CD4-positive, alpha-beta T cell treated with Interleukin-21 for 1 hour (primary cell): ENCODE measurements at places on chromosomes 7 and 10.

GRCh38 chr10:45444976-45445898, 71.2 kb downstream of the ALOX5 start:
- no peak for DNase-seq

GRCh38 chr10:11930312-11930978, 107.3 kb downstream of the PROSER2 start:
- DNase-seq, result no peak

DNA sequence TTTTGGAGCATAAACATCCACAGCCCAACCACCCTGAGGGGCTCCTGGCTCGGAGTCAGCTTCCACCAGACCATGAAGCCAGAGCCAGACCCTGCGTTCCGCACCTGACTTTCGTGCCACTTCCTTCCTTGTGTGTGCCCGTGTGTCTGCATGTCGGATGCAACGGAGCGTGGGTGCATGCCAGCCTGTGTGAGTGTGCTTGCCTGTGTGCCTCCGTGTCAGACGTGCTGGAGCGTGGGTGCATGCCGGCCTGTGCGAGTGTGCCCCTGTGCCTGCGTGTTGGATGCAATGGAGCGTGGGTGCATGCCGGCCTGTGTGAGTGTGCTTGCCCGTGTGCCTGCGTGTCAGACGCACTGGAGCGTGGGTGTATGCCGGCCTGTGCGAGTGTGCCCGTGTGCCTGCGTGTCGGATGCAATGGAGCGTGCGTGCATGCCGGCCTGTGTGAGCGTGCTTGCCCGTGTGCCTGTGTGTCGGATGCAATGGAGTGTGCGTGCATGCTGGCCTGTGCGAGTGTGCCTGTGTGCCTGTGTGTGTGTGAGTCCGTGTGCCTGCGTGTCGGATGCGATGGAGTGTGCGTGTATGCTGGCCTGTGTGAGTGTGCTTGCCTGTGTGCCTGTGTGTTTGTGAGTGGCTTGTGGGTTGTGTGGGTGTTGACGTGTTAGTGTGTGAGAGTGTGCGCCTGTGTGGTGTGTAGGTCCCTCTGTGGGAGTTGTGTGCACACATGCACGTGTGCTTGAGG, 28.1 kb upstream of the KNDC1 start:
- DNase-seq, result no peak

DNA sequence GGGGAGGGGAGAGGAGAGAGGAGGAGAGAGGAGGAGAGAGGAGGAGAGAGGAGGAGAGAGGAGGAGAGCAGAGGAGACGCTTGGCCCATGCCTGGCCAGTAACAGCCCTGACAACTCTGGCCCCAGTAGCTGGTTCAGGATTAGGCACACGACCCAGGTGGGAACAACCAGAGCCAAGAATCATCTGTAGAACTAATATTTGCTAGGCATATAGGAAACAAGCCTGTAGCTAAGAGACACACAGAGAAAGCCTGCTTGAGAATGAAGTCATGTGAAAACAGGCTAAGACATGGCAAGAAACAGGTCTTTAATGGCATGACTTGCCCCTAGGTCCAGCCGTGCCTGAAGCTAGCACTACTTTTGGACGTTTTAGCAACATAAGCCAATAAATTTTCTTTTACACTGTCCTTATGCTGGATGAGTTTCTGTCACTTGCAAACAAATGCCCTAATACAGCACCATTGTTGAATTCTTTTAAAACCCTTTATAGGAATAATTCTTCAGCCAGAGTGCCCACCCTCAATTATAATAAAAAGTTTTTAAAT, 17.5 kb downstream of the OSBPL3 start:
- DNase-seq, result no peak

- no peak for DNase-seq
Measured at GRCh38 chr7:127738859-127739258, 86.9 kb downstream of the SND1 start.

DNA sequence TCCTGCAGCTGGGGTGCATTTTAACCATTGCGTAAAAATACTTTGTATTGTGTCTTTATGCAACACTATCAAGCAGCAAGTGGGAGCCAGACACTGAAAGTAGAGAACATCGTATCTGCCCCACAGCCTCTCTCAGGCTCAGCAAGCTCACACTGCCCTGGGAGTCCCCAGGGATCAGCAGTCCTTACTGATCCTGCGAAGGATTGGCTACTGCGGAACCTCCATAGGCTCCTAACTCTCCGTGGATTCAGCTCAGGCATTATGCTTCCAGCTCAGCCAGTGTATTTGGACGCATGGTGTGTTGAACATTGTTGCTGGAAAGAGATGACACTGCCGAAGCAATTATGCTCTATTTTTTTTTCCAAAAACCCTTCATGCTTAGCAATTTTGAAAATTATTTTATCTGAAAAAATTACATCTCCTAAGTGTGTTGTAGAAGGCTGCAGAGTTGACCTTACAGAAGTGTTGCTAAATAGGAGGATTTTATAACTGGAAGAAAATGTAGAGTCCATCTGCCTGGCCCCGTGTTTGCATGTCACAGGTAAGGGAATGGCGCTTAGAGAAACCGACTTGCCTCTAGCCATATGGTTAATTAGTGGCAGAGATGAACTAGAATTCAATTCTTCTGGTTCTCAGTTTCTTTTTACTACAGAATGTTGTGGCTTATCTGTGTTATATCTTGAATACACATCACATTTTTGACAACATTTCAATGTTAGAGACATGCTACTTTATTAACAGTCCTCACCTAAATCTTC, 276.4 kb upstream of the COBL start:
- DNase-seq, result no peak

GRCh38 chr7:115015619-115016018, 93.7 kb downstream of the MDFIC start:
- no peak for DNase-seq

GRCh38 chr10:8225187-8225586, 170.7 kb downstream of the GATA3 start:
- DNase-seq, result no peak

DNA sequence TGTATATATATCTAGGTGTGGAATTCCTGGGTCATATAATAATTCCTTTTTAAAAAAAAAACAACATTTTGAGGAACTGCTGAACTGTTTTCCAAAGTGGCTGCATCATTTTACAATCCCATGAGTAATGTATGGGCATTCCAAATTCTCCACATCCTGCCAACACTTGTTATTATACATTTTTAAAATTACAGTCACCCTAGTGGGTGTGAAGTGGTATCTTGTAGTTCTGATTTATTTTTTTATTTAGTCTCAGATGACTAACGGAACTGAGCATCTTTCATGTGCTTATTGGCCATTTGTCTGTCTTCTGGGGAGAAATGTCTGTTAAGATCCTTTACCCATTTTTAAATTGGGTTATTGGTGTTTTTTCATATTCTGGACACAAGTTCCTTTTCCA, 12.0 kb upstream of the KLHL7 start:
- DNase-seq, result no peak

DNA sequence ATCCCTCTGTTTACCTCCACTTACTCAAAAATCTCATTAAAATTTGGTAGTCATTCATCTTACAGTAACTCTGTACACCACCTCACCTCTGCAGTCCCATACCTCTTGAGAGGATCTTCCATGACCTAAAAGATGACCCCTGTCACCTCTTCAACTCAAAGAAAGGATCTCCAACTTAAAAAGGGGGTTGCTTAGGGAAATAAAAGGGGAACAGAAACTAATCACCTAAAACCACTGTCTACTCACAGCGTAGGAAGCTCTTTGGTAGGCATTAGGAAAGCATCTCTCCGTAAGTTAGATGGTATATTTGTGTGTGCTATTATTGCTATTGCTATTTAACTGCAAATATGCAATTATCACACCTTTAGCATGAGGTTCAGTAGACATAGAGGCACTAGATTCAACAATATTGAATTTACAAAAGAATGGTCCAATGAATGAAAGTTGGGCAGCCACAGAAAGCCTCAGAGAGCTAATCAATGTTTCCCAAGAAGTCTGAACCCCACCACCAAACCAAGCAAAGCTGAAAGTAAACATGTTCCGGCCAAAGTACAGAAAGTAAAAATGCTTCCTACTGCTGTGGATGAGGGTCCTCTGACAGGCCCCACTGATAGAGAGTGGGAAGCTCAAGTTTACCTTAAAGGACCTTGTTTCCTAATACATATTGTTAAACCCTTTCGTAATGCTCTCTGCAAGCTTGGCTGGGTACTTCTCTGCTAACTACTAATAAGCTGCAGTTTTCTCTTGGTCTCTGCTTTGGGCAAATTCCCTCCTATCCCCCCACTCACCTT, 105.8 kb downstream of the GRM8 start:
- DNase-seq, result no peak

GRCh38 chr7:20738518-20739481, 47.9 kb downstream of the SP8 start:
- no peak for DNase-seq

GRCh38 chr7:90728568-90728967, 132.4 kb downstream of the CDK14 start:
- DNase-seq, result no peak

DNA sequence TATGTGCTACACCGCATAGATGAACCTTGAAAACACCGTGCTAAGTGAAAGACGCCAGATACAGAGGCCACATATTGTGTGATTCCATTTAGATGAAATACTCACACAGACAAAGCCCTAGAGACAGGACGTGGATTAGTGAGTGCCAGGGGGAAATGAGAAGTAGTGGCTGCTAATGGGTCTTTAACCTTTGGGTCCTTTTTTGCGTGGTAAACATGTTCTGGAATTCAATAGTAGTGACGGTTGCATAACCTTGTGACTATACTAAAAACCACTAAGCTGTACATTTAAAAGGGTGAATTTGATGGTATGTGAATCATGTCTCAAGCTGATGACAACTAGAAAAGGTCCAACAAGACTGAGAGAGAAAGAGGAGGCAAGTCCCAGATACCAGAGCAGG, 15.6 kb downstream of the SMKR1 start:
- DNase-seq, result no peak

- no peak for DNase-seq
Measured at GRCh38 chr10:72889391-72889831, 4.1 kb upstream of the OIT3 start.

GRCh38 chr10:72259491-72260238, 14.1 kb upstream of the DDIT4 start:
- DNase-seq, result no peak

- DNase-seq, result peak; percentile 65
Measured at GRCh38 chr10:63166742-63167258, 33.7 kb downstream of the NRBF2 start.

DNA sequence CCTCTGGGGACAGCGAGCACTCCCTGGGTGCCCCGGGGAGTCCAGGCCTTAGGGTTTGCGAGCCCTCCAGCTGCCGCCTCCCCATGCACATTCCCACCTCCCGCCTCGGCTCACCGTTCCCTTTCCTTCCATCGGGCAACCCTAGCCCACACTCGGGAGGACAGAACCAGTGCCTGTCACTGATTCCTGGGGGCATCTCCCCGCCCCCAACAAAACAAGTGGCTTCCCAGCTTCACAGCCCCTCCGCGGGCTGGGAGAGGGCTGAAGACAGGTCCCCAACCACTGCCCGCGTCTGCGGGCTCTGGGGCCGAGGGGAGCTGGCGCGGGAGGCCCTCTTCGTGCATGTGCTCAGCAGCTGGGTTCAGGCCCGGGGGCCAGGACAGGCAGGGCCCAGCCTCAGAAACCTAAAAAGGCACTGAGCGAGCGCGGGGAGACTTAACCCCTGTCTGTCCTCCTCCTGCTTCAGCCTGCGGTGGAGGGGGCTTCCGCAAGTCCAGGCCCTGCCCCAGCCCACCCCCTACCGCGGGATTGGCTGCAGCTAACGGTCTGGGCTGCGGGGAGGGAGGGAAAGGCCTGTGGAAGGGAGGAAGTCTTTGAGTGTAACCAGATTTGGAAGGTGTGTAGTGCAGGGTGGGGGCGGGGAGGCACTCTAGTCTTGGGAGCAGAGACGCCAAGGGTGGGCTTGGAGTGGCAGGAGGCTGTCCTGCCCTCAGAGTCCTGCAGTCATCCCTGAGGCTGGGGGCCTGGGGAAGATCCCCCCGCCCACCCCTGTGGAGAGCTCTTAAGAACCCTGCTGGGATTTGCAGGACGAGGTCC, 1.2 kb downstream of the FLNC start:
- DNase-seq, result no peak

DNA sequence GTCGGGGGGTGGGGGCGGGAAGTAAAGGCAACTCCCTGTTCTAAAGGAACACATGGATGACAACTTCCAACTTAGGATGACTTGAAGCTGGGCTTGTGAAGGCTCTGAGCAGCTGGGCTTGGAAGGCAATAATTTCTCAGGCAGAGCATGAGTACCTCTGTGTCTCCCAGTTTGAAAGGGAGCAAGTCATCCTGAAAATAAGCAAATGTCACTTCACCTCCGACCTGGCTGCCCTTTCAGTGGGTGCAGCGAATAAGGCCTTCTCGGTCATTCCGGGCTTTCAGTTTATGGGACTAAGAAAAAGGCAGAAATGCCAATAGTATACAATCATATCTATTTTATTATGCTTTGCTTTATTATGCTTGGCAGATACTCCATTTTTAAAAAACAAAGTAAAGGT, 15.3 kb upstream of the ADAMTS14 start:
- no peak for DNase-seq

DNA sequence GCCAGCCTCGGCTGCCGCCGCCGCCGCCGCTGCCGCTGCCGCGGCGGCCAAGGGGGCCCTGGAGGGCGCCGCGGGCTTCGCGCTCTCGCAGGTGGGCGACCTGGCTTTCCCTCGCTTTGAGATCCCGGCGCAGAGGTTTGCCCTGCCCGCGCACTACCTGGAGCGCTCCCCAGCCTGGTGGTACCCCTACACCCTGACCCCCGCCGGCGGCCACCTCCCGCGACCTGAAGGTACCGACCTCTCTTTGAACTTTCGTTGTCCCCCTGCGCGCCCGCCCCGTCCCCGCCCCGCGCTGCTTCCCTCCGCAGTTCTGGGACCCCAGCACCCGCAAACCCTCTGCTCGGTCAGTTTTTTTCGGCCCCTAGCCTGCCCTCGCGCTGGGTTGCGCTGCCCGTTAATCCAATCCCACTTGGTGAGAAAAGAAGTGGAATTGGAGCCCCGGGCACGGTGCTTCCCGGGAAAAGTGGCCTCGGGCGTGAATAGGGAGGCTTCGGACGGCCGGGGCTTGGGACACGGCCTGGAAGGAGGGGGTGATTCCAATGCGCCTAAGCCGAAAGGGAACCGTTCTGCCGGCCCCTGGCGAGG, 543 bp downstream of the HMX3 start:
- DNase-seq, result no peak

- no peak for DNase-seq
Measured at GRCh38 chr7:147400925-147401324, 1189.6 kb upstream of the C7orf33 start.

GRCh38 chr10:111356571-111356970, 279.7 kb downstream of the ADRA2A start:
- no peak for DNase-seq

DNA sequence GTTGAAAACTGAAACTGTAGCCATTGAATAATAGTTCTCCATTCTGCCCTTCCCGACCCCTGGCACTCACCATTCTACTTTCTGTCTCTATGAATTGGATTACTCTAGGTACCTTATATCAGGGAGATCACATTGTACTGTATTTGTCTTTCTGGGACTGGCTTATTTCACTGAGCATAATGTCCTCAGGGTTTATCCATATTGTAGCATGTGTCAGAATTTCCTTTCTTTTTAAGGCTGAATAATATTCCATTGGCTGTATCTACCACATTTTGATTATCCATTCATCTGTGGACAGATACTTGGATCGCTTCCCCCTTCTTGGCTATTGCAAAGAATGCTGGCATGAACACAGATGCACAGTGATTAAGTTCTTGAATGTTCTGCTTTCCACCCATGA, 107.4 kb downstream of the CDH23 start:
- no peak for DNase-seq
